Activated CD8-positive, alpha-beta T cell treated with anti-CD3 and anti-CD28 coated beads for 36 hours (primary cell): ENCODE measurements at places on chromosomes 5 and 9. TPM values are rescaled to one million over a fixed set of nuclear protein-coding genes. Genes with fewer than 3 reads are reported as not detected.

GRCh38 chr9:18928711-18929110 is 104.3 kb downstream of the SAXO1 start:
- DNase-seq: no peak
- H3K36me3 ChIP-seq: no peaks in the 10 kb centered on the region
- H3K27me3 ChIP-seq: no peaks in the 10 kb centered on the region
- no peaks in the 10 kb centered on the region for H3K4me1 ChIP-seq
- H3K27ac ChIP-seq: no peak overlapping the region

GRCh38 chr5:167514461-167514860 is 777.0 kb upstream of the WWC1 start:
- H3K4me1 ChIP-seq: no peaks in the 10 kb centered on the region
- H3K27me3 ChIP-seq: no peaks in the 10 kb centered on the region
- no peak overlapping the region for H3K4me3 ChIP-seq
- no peak overlapping the region for H3K27ac ChIP-seq
- H3K36me3 ChIP-seq: no peaks in the 10 kb centered on the region

- no peaks in the 10 kb centered on the region for H3K27me3 ChIP-seq
- peaks cover 8% of the 10 kb centered on the region for H3K4me1 ChIP-seq
- peaks cover 6% of the 10 kb centered on the region for H3K36me3 ChIP-seq
- no peak overlapping the region for H3K4me3 ChIP-seq
Observed at GRCh38 chr5:140240987-140241706, 61.8 kb downstream of the PFDN1 start.

- H3K4me3 ChIP-seq: no peak overlapping the region
- H3K4me1 ChIP-seq: peaks cover 45% of the 10 kb centered on the region
- peaks cover 44% of the 10 kb centered on the region for H3K36me3 ChIP-seq
- no peak for DNase-seq
Observed at GRCh38 chr5:72300590-72301339, 19.3 kb downstream of the MRPS27 start.

- no peaks in the 10 kb centered on the region for H3K4me1 ChIP-seq
- no peak overlapping the region for H3K27ac ChIP-seq
- H3K36me3 ChIP-seq: no peaks in the 10 kb centered on the region
- no peak for DNase-seq
- H3K27me3 ChIP-seq: peaks cover 1% of the 10 kb centered on the region
- no peak overlapping the region for H3K4me3 ChIP-seq
Observed at GRCh38 chr5:136309932-136310598, 55.3 kb downstream of the TRPC7 start.

GRCh38 chr5:155699385-155699784 is 627.6 kb upstream of the SGCD start:
- no peaks in the 10 kb centered on the region for H3K27me3 ChIP-seq
- no peaks in the 10 kb centered on the region for H3K36me3 ChIP-seq
- no peak for DNase-seq
- H3K4me3 ChIP-seq: no peak overlapping the region
- H3K27ac ChIP-seq: no peak overlapping the region
- H3K4me1 ChIP-seq: no peaks in the 10 kb centered on the region

DNA sequence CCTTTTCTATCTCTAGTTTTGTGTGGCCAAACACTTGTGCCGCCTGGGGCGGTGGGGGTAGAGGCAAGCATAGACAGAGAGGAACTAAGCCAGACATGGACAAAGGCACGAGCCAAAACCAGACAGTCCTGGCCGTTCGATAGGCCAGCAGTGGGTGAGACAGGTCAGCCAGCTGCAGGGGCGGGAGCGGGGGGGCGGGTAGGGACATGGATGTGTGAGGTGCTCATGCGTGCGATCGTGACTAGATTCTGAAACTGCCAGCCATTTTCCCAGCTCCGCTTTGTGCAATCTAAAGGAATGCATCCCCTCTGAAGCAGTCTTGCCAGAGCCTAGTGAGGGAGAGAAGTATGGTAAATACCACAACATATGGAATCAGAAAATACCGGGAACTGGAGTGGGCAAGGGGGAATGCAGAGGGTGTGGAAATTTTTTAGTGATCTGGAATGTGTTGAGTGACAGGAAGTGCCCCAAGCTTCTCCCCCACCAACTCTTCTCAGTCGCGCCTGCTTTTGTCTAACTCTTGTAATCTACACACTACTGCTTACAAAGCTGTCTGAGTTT is 111.9 kb downstream of the NR6A1 start:
- peak overlapping the region; percentile 94 for H3K4me3 ChIP-seq
- DNase-seq: peak; percentile 70
- H3K4me1 ChIP-seq: peaks cover 28% of the 10 kb centered on the region
- peak overlapping the region; percentile 90 for H3K27ac ChIP-seq
- peaks cover 3% of the 10 kb centered on the region for H3K27me3 ChIP-seq

GRCh38 chr5:107469485-107470294 is 201.0 kb downstream of the EFNA5 start:
- no peak overlapping the region for H3K27ac ChIP-seq
- peaks cover 13% of the 10 kb centered on the region for H3K4me1 ChIP-seq
- peaks cover 2% of the 10 kb centered on the region for H3K27me3 ChIP-seq
- DNase-seq: no peak
- no peak overlapping the region for H3K4me3 ChIP-seq

DNA sequence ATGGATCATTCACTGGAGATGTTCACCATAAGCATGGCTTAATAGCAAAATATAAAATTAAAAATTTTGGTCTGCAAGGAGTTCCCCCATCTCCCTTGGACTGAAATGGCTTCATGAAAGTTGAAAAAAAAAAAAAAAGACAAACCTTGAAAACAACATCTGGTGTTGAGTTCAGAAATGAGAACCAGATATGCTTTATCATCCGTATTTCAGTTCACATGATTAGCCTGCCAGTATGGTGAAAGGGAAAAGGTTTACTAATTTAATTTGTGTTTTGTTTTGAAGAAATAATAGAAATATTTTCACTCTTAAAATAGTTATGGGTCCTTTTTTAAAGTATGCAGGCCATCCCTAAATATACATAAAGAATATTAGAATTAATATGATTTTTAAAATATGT is 67.8 kb downstream of the TMEM167A start:
- no peaks in the 10 kb centered on the region for H3K36me3 ChIP-seq
- H3K4me1 ChIP-seq: no peaks in the 10 kb centered on the region
- H3K27me3 ChIP-seq: no peaks in the 10 kb centered on the region
- no peak overlapping the region for H3K4me3 ChIP-seq
- DNase-seq: no peak
- H3K27ac ChIP-seq: no peak overlapping the region

GRCh38 chr9:125631391-125632085 is 75.5 kb downstream of the MAPKAP1 start:
- H3K27me3 ChIP-seq: no peaks in the 10 kb centered on the region
- H3K36me3 ChIP-seq: peaks cover 11% of the 10 kb centered on the region
- peak overlapping the region; percentile 74 for H3K27ac ChIP-seq
- H3K4me3 ChIP-seq: no peak overlapping the region

DNA sequence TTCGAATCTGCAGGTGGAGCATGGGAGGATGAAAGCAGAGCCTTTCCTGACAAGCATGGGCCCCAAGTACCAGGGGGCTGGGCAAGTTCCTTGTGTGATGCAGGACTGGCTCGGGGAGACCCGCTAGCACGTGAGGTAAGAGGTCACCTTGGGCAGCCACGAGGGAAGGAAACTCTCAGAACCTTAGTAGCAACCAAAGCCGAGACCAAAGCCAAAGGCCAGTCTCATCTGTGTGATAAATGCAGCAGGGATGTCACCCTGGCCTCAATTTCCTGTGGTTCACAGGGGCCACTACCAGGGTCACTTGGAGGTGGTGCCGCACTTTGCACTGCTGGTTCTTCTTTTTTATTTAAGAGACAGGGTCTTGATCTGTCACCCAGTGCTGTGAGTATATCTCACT is 39.5 kb downstream of the PRRT1B start:
- H3K36me3 ChIP-seq: peaks cover 27% of the 10 kb centered on the region
- DNase-seq: peak; percentile 45
- H3K27ac ChIP-seq: peak overlapping the region; percentile 89

GRCh38 chr5:147448766-147449165 is 61.1 kb downstream of the DPYSL3 start:
- H3K36me3 ChIP-seq: no peaks in the 10 kb centered on the region
- peaks cover 38% of the 10 kb centered on the region for H3K27me3 ChIP-seq
- DNase-seq: no peak

GRCh38 chr9:99818500-99818899 is 3.2 kb upstream of the NR4A3 start:
- no peak for DNase-seq
- peak overlapping the region; percentile 100 for H3K4me3 ChIP-seq
- peaks cover 46% of the 10 kb centered on the region for H3K4me1 ChIP-seq
- H3K27me3 ChIP-seq: peaks cover 3% of the 10 kb centered on the region
- H3K27ac ChIP-seq: peak overlapping the region; percentile 86
- H3K36me3 ChIP-seq: peaks cover 17% of the 10 kb centered on the region

- peaks cover 15% of the 10 kb centered on the region for H3K4me1 ChIP-seq
- H3K27ac ChIP-seq: no peak overlapping the region
- H3K27me3 ChIP-seq: peaks cover 36% of the 10 kb centered on the region
- no peaks in the 10 kb centered on the region for H3K36me3 ChIP-seq
Observed at GRCh38 chr5:132816554-132816953, 3.5 kb downstream of the SOWAHA start.

Gene LHX3
- total RNA-seq: not detected

Gene NINJ1
- 120 TPM for total RNA-seq

Gene HNRNPA0
- total RNA-seq: 32.8 TPM

Gene ITGA1
- 5.1 TPM for total RNA-seq

Gene PCSK5
- total RNA-seq: 4.7 TPM

Gene SLC25A2
- not detected for total RNA-seq
